Effector CD4-positive, alpha-beta T cell (primary cell): ENCODE measurements at places on chromosomes 6 and 20.

DNA sequence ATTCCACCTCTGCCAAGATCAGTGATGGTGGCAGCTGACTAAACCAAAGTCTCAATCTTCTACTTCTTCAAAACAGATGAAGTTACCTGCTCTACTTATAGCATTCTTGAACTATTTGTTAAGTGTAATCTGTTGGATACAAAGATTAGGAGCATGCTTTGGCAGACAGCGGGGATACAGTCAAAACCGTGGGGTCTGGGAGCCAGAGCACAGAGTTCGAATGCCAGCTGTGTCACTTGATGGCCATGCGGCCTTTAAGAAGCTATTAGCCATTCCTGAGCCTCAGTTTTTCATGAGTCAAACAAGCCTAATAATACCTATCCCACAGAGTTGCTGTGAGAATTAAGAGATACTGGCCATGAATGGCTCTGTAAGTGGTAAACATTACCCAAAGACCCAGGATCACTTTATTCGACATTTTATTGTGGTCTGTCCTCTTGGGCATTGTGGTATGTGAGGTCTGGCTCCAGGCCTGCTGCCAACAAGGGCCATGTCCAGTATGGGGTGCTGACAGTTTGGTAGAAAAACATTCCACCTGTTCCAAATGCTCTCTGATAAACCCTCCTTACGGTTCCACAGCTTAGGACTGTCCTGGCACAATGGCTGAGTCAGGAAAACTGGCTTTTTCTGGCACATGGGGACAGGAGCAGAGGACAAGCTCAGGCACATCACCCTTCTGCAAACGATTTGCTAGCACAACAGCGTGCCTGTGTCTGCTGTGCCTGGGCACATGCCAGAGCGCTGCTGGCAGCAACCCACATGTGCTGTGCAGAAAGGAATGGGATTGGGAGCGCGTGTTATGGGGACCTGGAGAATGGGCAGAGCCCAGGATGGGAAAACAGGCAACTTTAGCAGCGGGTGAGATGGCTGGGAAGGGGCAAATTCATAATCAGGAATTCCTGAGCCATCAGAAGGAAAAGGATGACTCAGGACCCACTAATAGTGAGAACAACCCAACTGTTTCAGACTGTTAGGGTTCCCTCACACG lies 15.7 kb upstream of the FAM83C start:
- DNase-seq: no peak

- no peak for DNase-seq
These were observed 10.7 kb upstream of the MPC1 start for GRCh38 chr6:166393535-166393823.

- no peak for DNase-seq
These were observed 50.7 kb downstream of the TGM2 start for GRCh38 chr20:38114353-38114791.

DNA sequence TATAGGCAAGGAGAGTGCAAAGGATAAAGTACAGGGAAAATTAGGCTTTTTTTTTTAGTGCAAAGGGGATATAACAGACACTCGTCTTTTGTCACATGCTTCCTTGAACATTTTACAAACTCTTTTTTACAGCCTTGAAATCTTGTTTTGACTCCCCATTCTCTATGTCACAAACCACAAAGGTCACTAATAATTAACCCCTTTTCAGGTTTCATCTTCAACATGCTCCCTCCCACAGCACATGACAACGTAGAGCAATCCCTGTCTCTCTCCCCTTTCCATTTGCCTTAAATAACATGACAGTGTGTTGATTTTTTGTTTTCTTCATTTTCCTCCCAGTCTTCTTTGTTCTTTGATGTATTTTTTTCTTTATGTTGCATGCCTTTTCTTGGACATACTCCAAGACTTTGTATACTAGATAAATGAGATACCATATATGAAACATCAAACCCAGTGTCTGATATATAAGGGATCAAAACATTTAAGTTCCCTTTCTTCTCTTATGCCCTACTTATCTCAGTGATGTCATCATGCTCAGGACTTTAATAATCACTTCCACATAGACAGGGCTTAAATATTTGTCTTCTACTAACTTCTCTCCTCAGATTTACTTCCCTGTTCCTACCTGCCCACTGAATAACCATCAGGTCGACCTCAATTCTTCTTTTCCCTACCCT lies 378.7 kb upstream of the HSF2 start:
- no peak for DNase-seq

GRCh38 chr20:38420388-38421085 lies 14.6 kb downstream of the SNHG17 start:
- DNase-seq: no peak

- no peak for DNase-seq
These were observed 57.7 kb upstream of the FERMT1 start for GRCh38 chr20:6180531-6180930.

GRCh38 chr20:62122654-62123449 lies 577 bp downstream of the LSM14B start:
- no peak for DNase-seq

- no peak for DNase-seq
These were observed 3.1 kb upstream of the RRAGD start for GRCh38 chr6:89415185-89415584.

DNA sequence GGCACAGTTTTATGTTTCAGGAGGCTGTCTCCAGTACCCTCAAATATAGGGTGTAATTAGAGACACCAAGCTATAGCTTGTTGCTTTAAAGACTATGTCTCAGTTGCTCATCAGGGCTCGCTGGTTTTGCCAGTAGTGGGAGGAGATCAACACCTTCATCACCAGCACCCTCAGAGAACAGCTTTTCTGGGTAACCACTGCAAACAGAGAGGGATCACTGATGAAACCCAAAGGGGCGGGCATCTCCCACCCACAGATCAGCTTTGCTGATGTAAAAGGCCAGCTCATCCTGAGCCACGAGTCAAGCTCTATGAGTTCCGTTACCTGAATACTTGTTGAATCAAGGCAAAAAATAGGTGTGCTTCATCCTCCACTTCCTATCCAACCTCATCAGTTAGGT lies 187.7 kb downstream of the AIG1 start:
- no peak for DNase-seq
